ENCODE measurements at places on chromosomes 2 and 18. TPM values are rescaled to one million over a fixed set of nuclear protein-coding genes. Genes with fewer than 3 reads are reported as not detected.

DNA sequence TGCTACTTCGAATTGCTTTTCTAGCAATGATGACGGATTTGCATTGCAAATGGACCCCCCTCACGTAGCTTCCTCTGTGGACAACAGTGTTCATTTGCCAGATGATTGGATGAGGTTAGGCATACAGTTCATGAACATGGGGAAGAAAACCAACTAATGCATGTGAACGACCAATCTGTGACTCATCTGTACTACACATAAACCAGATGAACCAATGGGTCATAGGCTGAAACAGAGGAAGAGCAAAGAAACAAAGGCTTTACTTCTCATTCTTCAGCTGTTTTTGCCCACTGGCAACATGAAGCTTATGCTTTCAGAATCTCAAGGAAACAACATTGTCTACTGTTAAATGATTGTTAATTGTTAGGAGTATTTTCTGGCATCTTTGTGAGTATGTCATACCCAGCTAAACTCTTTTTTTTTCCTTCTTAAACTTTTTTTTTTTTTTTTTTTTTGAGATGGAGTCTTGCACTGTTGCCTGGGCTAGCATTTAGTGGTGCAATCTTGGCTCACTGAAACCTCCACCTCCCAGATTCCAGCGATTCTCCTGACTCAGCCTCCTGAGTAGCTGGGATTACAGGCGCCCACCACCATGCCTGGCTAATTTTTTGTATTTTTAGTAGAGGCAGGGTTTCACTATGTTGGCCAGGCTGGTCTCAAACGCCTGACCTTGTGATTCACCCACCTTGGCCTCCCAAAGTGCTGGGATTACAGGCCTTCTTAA, 35.5 kb downstream of the EFEMP1 start:
- no peak for DNase-seq

- no peak for DNase-seq
These were observed 151.8 kb upstream of the PTPRM start for GRCh38 chr18:7415081-7415894.

PCARE gene
- total RNA-seq = not detected

DNA sequence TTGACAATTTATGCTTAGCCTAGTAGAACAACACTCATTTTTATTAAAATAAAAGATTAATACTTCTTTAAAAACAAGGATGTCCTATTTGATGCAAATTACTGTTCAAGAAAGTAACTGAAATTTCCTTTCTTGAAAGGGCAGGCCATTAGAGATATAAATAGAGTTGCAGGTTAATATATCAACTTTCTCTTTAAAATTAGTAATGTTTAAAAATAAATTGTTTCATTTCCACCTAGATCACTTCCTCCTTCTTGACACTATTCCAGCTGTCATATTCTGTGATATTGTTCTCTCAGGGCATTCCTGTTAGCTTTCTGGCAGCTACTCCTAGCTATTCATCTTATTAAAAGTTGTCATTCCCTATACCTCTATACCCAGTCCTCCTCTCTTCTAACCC, 357.9 kb upstream of the NRP2 start:
- no peak for DNase-seq

DNA sequence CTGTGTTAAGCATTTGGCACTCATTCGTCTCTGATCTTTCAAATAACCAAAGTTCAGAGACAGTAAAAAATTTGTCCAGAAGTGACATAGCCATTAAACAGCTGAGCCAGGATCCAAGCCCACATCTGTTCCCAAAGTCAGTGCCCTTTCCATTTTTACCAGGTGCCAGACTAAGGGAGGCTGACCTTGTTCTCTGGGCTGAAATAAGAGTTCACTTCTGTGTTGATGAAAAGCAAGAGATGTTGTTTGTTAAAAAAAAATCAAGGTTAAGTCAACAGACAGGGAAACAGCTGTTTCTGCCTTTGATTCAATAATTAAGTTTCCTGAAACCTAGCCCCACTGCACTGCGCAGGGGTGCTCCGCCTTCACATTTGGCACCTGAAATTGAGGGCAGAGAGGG, 117.1 kb downstream of the PRKRA start:
- no peak for DNase-seq

GRCh38 chr2:68537809-68538208, 70.4 kb downstream of the APLF start:
- no peak for DNase-seq

GNAL gene
- 92.9 TPM for total RNA-seq

DNA sequence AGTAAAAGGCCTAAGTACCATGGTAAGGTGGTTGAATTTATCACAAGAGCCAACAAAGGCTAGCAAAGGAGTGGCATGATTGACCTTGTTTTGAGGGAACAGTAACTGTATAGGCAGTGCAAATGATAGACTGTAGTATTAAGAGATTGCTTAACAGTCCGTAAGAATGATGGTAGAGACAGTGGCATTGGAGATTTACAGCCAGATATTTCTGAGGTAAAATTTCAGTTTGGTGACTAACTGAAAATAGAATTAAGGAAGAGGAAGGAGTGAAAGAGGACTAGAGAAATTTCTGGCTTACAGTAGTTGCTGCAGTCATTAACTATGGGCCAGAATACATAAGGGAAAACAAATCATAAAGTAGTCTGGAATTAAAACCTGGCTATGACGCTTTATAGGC, 4.4 kb upstream of the BAZ2B start:
- no peak for DNase-seq

FOXI3 gene
- total RNA-seq = 0.41 TPM

DNA sequence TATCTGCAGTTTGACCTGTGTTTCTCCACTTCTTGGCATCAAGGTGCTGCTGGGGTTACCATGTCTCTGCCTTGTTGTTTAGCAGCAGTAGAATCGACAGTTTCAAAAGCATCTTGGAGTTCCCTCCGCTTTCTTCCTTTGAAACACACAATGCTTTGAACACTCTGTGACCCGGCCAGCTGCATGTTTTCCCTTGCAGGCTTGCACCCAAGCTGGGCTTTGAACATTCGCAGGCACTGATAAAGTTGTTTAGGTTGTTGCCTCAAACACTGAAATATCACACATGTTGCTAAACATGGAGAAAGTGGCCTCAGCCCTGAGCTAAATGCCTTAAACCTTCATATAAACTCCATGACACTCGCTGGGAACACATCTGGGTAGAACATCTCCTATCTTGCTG, 251.7 kb downstream of the TSN start:
- no peak for DNase-seq

MEP1B gene
- total RNA-seq = 0.41 TPM

DNA sequence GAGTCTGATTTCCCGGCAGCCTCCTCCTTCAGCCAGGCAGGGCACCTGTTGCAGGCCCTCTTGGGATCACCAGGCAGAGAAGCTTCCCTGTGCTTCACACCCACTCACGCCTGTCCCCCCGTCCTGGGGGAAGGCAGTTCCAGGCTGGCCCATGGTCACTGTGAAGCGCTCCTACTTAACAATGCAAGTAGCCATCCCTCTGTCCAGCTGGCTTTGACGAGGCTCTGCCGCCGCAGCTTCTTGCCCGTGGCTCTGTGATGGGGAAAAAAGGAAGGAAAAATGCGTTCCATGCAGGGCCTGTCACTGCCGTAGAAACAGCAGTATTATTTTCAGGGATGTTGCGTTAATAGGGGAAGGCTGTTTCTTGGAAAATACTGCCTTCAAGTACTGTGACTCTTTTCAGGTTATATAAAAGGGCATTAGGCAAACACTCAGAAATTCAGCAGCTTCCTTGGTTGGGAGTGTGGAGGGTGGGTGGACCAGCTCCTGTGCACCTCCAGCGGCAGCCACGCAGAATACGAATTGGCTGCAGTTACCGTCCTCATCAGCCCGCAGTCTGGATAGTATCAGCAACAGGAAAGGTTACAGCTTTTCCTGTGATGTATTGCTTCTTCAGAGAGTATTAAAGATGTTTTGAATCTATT, 232.3 kb downstream of the KLHL29 start:
- no peak for DNase-seq

DNA sequence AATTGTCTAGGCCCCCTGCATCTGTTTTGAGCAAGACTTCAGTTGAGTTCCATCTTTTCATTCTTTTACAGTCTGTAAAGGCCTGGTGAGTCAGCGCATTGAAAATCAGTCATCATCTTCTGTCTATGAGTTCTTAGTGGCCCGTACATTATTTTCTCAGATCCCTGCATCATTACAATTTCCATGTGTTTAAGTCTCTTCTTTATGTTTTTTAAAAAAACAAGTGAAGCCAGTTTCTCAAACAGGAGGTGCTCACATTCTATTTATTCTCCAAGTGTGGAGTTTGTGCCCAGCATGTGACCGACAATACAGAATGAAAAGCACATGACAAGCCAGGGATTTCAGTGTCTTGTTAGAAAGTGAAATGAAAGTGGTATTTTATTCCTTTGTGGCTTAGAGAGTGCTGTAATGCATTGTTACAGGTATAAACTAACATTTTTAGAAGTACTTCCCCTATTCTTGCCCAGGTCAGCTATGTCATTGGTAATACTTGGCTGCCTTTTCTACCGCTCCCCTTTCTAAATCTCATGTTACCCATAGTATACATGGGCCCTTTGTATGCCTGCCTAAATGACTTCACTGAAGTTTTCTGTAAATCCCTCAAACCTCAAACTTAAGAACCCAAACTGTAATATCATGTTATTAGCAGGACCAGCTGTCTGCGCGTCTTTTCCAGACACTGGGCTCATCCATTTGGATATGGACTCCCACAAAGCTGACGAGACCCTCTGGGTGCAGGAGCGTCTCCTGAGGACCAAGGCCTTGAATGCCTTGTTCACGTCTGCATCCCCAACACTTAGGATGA, 67.6 kb downstream of the FEZ2 start:
- DNase-seq = no peak

All from frontal cortex (tissue), 4 donors.